ENCODE measurements at places on chromosomes 2 and 18.

- DNase-seq, result no peak
Measured at GRCh38 chr18:50126471-50126870, 68.5 kb downstream of the MYO5B start.

DNA sequence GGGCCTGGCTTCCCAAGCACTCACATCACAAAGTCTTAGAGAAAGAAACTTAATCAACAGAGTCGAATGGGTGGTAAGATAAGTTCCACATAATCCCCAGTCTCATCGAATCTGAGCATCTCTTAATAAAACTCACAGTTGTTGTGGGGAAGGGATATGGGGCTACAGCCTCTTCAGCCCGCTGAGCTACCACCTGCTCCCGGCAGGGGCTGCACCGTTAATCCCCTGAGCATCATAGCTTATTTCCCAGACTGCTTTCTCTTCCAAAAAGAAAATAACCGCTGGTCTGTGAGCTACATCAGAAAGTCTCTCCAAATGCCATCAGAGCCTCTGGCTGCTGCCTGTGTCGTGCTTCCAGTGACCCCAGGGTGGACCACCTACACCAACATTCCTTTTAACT lies 139.4 kb upstream of the CELF4 start:
- no peak for DNase-seq

DNA sequence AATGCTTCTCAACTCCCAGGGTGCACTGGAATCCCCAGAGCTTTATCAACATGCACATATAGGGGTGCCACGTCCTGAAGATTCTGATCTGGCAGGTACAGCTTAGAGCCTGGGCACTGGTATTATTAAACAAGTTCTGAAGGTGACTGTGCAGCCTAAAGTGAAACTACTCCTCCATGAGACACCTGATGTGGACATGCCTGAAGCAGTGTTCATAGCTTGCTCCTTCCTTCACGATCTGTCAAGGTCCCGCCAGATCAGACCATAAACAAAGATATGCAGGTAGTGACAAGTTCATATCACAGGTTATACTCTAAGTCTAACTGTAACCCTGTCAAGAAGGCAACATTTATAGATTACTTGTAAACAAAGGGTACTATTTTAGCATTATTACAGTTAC lies 65.3 kb upstream of the DNER start:
- no peak for DNase-seq

GRCh38 chr18:23107718-23108117 lies 27.6 kb upstream of the CABLES1 start:
- no peak for DNase-seq

GRCh38 chr2:98468621-98469236 lies 24.1 kb downstream of the INPP4A start:
- no peak for DNase-seq

DNA sequence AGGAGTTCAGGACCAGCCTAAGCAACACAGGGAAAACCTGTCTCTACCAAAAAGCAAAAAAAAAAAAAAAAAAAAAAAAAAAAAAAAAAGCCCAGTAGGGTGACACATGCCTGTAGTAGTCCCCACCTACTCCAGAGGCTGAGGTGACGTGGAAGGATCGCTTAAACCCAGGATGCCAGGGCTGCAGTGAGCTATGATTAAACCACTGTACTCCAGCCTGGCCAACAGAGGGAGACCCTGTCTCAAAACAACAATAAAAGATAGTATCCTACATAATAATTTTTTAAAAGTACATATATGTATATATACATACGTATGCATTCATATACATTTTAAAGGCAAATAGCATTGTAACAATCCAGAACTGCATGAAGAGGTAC lies 51.7 kb downstream of the SOS1 start:
- DNase-seq, result no peak

Measured in activated gamma-delta T cell treated with Interleukin-2 at 50 U/mL for 16 hours (primary cell).